ENCODE measurements at places on chromosomes 7 and 10.

- no peak for DNase-seq
These were observed 72.6 kb downstream of the MYL10 start for GRCh38 chr7:101556453-101556968.

GRCh38 chr10:47454780-47455058, 29.2 kb downstream of the ANXA8 start:
- DNase-seq = no peak

- DNase-seq = peak; percentile 65
These were observed 20.4 kb downstream of the DNAJB12 start for GRCh38 chr10:72334196-72334824.

- no peak for DNase-seq
These were observed 218.4 kb upstream of the KCND2 start for GRCh38 chr7:120054376-120055100.

DNA sequence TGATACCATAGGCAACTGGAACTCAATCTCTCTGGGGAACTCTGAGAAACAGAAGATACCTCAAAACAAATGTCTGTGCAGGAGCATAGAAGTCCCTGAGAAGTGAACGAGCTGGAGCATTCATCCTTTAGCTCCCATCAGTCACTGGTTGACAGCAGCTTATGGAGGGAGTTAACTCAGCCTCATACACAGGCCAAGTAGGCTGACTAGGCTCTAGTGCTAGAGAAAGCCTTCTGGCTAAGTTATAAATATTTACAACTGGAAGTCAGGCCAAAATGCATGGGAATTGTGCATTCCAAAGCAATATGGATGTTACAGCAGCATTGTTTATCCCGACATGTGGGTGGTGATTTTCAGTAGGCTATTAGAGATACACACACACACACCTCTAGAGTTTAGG, 66.5 kb downstream of the ANK3 start:
- no peak for DNase-seq
